ENCODE measurements at places on chromosomes 5 and 9.

- no peak for DNase-seq
Measured at GRCh38 chr9:96168882-96169281, 133.1 kb downstream of the HSD17B3 start.

GRCh38 chr5:1010641-1011046 is 2.0 kb downstream of the NKD2 start:
- DNase-seq = no peak

GRCh38 chr5:76083555-76084495 is 642 bp downstream of the SV2C start:
- no peak for DNase-seq

GRCh38 chr5:147479444-147479843 is 30.4 kb downstream of the DPYSL3 start:
- no peak for DNase-seq

- DNase-seq = peak; percentile 26
Measured at GRCh38 chr5:116011046-116011445, 21.2 kb upstream of the ARL14EPL start.

- no peak for DNase-seq
Measured at GRCh38 chr5:89105836-89106235, 222.9 kb upstream of the MEF2C start.

GRCh38 chr5:71586052-71586940 is 844 bp upstream of the MCCC2 start:
- DNase-seq = no peak

DNA sequence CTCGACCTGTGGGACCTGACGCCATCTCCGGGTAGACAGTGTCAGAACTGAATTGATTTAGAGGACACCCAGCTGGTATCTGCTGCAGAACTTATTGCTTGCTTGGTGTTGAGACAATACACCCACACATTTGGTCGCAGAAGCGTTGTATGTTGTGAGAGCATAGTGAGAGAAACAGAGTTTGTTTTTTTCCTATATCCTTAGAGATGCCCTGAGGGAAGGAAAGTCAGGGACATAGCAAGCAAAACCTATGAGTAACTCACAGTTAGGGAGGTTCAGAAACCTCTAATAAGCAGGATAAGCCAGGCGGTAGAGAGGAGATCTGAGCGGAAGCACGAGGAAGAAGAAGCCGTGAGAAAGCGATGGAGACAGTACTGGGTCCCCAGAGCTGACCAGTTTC is 59.8 kb downstream of the PTCD2 start:
- DNase-seq = no peak

GRCh38 chr9:91044354-91044753 is 242.7 kb downstream of the SYK start:
- no peak for DNase-seq

GRCh38 chr9:91896513-91897121 is 53.4 kb downstream of the ROR2 start:
- DNase-seq = peak; percentile 46

- DNase-seq = no peak
Measured at GRCh38 chr5:143800715-143801114, 11.2 kb upstream of the HMHB1 start.

DNA sequence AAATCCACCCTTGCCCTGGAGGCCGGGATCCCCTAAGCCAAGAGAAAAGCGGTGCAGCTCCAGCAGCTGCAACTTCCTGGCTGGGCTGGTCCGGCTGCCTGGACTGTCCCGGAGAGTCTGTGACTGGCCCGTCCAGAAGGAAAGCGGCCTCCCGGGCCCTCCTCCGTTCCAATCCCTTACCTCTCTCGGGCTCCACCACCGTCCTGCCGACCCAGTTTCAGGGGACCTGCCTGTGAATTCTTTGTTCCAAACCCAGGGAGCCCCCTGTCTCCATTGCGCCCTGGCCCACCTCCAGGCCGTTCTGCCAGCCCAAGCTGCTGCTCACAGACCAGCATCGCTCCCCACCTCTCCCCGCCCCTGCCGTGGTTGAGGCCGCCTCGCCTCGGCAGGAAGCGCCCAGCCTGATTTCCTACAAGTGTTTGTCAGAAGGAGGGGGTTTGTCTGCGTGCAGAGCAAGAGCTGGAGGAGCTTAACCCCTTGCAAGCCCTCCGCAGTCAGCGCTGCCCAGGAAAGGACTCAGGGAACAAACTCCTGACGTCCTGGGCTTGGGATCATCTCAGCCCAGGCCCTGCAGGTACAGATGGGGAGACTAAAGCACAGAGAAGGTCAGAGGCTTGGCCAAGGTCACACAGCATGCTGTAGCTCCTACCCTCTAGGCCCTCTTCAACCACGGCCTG is at the start of gene AKNA:
Gene AKNA (minus strand): TSS at position 303 of the 677 bp plus-strand sequence. CDS start 6,649 bp downstream, outside the sequence.
- DNase-seq = peak; percentile 59

- no peak for DNase-seq
Measured at GRCh38 chr5:63877961-63878360, 84.3 kb downstream of the HTR1A start.

GRCh38 chr9:16974436-16974835 is 104.0 kb upstream of the BNC2 start:
- no peak for DNase-seq

DNA sequence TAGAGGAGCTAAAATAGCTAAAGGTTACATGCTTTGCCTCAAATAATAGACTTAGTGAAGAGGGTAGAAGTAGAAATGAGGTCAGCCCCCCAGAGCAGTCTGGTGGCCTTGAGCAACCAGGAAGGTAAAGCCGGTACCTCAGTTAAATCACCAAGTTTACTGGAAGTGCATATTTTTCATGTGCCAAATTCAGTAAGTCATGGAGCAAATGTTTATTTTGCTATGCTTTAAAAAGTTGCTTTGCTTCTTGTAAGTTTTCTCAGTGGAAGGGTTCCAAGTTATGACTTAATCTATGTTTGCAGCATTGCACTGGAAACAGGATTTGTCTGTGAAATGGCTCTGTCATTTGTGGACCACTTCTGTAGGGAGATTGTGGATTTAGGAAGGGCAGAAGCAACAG is 256.7 kb downstream of the ARRDC3 start:
- DNase-seq = peak; percentile 74

GRCh38 chr9:650362-650761 is 191.1 kb upstream of the DMRT1 start:
- no peak for DNase-seq

DNA sequence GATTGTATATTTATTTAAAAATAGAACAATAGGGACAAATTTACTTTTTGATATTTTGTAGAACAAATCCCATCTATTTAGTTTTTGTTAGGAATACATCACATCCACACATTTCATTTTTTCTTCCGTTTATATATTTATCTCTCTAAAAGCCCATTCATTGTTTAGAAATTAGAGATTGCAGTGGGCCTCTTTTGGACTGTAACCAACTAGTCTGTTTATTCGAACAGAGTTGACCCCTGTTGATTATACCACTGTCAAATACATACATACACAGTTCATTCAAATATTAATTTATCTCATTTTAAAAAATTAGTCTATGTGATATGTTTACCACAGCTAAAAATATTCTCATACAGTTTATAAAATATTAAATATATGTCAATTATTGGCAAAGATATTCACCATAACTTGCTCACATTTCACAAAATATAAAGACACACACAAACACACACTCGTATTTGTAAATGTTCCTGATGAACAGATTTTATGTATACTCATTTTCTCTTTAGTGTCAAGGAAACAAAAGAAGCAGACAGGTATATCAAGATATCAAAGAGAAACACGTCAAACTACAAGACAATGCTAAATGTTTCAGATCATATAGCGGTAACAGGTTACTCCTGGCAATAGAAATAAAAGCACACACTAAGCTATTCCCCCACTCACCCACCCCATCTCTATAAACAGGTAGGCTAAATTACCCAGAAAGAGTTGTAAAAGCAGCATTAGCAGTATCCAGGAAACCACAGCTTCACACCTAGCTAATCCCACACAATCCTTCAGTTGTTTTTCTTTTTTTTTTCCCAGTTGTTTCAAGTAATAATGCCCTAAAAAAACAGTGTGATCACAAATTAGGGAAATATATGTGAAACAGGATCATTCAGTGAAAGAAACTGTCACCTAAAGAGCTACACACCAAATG is 283.9 kb downstream of the ADAMTS6 start:
- DNase-seq = no peak

- DNase-seq = no peak
Measured at GRCh38 chr9:109499093-109499630, 1.1 kb upstream of the PTPN3 start.

DNA sequence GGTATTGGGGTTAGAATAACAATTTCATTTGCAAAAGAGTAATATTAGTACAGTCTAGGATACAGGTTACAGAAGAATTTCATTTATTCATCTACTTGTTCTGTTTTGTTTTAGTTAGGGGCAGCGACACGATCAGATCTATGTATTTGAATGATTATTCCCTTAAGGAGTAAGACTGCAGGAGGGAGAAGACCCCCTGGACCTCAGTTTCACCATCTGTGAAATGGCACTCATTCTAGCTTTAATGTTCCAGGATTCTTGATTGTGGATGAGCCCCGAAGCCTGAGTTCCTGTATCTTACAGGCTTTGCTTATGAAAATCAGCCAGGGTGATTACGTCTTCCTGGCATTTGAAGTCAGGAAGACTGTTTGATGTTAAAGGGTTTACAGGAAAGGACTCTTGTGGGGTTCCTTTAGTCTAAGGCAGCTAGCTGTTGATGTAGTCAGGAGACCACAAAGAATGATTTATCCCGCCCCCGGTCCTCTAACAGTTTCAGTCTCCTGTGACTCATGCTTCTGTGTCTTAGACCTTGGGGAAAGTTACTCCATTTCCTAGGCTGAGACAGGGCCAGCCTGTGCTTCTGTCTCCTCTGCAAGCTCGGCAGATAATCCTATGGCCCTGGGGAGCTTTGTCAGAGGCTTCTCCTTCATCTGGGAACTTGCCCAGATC is 11.5 kb downstream of the SMIM3 start:
- DNase-seq = peak; percentile 86

DNA sequence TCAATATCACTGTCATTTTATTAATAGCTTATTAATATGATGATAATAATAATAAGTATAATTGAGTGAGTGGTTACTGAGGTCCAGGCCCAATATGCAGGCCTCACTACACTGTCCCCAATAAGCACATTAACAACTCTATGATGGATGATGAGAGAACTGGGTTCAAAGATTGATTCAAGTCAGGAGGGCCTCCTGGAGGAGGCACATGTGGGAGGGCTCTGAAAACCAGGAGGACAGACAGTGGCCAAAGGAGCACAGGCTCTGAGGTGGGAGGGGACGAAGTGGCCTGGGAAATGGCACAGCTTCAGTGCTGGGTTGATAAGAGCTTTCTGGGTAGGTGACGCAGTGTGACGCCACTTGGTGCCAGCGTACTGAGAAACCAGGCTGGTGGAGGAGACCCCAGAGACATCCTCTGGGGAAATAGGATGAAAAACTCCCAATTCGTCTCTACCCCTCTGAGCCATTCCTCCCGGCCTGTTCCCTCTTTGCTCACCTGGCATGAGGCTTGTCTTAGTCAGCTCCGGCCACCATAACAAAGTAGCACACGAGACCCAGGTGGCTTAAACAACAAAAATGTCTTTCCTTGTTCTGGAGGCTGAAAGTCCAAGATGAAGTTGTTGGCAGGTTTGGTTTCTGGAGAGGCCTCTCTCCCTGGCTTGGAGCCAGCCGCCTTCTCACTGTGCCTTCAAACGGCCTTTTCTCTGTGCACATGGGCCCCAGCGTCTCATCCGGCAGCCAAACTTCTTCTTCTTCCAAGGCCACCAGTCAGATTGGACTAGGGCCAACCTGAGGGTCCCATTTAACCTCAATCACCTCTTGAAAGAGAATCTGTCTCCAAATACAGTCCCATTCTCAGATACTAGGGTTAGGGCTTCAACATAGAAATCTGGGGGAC is 31.6 kb downstream of the NTNG2 start:
- no peak for DNase-seq

Data from fibroblast of the conjunctiva (primary cell).